Activated B cell treated with CpG ODN at 0.5 μM for 24 hours (primary cell): ENCODE measurements at places on chromosomes 5 and 9.

GRCh38 chr9:109816490-109816889 is 36.5 kb downstream of the PALM2AKAP2 start:
- DNase-seq: no peak

DNA sequence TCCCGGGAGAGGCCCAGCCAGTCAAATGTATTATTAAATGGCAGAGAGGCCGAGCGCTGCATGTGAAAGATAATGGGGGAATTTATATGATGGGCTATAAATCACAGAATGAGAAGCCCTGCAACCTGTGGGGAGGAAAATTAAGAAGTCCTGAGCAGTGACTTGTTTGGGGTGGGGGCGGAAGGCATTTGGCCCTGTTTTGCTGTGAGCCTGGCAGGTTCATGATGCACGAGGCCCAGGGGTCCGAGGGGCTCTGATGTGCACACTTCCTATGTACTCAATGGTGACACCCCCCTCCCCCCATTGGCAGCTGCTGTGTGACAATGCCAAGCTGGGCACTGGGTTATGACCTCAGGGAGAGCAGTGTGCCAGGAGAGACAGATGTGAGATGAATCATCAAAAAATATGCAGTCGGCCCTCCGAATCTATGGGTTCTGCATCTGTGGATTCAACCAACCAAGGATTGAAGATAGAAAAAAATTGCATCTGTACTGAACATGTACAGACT is 13.7 kb upstream of the DAB2IP start:
- no peak for DNase-seq

DNA sequence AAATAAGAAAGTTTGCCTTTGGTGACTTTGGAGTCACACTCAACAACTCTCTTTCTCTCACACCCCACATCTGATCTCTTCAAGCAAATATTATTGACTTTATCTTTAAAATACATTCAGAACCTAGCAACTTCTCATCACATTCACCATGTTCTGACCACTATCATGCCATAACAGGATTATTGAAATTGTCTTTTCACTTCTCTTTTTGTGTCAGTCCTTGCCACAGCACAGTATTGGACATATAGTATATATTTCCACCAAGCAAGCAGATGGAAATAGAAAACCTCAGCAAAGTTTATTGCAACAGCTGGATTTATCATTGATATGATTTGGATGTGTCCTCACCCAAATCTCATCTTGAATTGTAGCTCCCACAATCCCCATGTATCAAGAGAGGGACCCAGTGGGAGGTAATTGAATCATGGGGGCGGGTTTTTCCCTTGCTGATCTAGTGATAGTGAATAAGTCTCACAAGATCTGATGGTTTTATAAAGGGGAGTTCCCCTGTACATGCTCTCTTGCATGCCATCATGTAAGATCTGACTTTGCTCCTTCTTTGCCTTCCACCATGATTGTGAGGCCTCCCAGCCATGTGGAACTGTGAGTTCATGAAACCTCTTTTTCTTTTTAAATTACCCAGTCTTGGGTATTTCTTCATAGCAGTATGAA is 26.9 kb upstream of the ITGA1 start:
- DNase-seq: no peak

- no peak for DNase-seq
Measured at GRCh38 chr5:5941486-5941885, 436.9 kb downstream of the MED10 start.

DNA sequence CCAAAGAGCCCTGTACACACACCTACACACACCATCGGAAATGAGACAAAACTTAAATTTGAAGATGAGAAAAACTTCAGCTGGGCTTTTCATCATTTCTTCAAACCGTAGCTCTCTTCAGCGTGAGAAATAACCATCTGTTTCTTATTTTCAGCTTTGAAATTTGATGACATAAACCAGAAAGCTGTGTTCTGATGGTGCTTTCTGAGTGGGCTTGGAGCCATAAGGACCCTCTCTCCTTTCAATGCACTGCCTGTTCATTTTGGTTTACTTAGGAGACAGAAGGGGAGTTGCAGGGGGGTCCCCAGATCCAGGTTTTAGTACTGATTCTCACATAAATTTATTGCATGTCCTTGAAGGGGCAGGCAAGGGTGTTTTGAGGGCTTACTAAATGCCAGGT is 9.5 kb downstream of the FBXO10 start:
- DNase-seq: no peak

- no peak for DNase-seq
Measured at GRCh38 chr5:68757006-68757405, 336.8 kb upstream of the SLC30A5 start.

DNA sequence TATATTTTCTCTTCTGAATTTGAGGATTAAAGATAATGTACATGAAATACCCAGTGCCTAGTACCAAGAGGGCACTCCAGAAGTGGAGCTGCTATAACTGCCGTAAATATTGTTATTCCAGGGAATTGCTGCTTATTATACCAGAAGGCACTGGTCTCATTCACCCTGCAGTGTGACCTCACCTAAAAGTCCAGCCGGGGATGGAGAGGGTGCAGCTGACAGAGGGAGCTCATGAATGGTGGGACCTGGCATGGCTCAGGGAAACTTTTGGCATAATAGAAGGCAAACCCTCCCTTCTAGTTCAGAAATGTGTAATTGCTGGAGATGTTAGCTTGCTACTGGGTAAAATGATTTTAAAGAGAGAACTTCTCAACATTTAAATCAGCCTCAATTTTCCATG is 108.5 kb downstream of the MVB12B start:
- DNase-seq: no peak

DNA sequence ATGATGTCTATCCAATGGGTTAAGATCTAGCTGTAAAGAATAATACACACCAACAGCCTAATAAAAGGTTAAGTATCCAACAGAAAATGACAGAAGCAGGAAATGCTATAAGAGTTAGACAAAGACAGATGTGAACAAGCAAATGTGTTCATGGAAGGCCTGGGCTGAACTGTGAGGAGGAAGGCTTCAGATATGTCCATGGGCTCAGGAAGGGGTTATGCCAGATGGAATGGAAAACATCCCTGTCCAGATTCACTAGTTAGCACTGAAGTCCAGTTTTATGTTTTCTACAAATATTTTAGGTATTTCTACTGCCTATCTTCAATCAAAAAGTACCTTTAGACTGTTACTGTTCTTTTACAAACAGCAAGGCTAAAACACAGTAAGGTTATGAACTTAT is 27.1 kb downstream of the ERAP1 start:
- DNase-seq: no peak

- no peak for DNase-seq
Measured at GRCh38 chr5:79081779-79082178, 12.2 kb downstream of the BHMT2 start.

DNA sequence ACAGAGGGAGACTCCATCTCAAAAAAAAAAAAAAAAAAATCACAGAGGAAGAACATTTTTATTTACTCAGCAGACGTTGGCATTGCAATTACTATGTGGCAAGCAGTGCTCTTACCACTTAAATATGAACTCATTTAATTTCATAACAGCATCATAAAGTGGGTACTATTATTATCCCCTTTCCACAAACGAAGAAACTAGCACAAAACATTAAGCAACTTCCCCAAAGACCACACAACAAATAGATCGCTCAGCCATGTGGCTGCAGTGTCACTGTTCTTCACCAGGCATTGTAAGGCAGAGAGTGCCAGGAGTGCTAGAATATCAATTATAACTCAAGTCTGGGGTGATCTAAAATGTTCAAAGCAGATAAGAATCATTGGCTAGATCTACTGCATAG is 69.8 kb upstream of the PLPP6 start:
- DNase-seq: no peak

DNA sequence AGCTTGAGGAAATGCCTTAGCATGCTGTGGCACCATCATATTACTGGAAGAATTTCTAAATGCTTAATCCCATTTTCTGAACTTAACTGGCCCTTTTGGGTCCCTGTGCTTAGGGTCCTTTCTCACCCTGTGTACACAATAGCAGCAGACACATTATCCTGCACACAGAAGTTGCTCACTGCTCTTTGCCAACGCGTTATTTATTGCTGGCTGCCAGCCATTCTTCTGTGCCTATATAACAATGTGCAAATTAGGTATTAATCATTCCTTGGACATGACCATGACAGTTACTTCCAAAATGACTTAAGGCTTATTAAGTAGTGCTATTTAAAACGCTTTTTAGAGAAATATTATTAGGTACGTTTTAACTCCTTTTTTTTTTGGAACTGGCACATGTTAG is 134.7 kb downstream of the FBN2 start:
- DNase-seq: no peak

GRCh38 chr5:74766418-74766848 is 484 bp downstream of the GFM2 start:
- no peak for DNase-seq

DNA sequence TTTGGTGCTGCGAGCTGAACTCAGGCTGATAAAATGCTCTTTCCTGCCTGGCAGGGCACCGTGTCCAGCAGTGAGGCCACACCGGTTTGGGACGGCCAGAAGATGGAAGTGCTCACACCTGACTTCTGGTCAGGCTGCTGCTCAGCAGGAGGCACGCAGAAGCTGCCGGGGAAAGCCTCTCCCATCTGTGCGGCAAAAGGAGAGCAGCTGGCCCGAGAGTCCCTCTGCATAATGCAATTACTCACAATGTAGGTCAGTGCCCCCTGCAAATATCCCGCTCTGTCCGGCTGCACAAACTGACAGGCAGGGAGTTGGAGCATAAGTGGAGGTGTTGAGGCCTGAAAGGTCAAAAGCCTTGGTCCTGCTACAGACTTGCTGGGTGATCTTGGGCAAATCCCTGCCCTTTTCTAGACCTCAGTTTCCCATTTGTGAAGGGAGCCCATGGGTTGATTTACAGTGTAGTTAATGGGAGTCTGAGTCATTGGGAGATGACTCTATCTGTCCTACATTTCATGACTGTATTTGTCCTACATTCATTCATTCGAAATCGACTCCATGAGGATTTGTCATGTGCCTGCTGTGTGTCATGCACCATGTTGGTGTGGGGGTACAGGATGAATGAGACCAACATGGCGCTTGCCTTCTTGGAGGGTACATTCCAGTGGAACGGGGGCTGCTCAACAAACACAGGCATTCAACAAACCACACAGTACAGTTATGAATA is 61.8 kb upstream of the TBC1D2 start:
- no peak for DNase-seq

- DNase-seq: no peak
Measured at GRCh38 chr9:134913041-134913712, 4.5 kb downstream of the FCN1 start.

DNA sequence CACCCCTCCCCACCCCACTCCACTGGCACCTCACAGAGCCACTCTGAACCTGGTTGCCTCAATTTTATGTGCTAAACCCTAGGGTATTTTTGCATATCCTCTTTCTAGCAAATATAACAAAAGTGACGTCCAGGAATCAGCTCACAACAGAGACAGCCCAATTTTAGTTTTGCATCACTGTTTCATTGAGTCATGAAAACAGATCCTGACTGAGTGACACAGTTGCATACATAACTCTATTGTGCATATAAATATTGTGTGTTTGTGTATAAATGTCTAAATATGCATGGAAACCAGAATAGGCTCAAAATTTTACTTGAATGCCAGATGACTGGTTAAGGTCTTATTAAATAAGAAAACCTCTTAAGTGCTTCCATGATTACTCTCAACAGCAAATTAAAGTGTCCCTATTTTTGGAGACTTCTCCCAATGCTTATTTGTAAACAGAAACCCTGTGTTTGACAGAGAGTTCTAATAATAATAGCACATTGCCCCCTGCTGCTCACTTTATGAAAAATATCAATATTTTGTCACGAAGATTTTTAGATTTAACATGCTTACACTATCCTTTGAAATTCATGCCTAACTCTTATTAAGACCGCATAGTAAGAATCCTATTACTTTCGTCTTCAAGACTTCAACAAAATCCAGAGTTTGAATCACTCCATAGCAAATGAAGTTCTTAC is 75.5 kb upstream of the PRRC1 start:
- no peak for DNase-seq

GRCh38 chr5:40124367-40124766 is 555.3 kb upstream of the PTGER4 start:
- no peak for DNase-seq

GRCh38 chr5:142612494-142613270 is 73.2 kb downstream of the FGF1 start:
- no peak for DNase-seq

DNA sequence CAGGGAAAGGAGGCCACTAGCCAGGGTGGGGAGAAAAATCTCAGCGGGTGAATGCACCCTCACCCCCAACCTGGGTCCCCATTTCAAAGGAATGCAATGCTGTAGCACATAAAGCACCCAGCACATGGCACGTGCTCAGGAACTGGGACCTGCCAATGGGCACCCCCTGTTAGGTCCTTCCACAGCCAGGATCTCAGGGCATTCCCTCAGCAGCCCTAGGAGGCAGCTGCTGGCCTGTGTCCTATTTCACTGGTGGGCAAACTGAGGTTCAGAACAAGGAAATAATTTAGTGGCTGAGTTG is 8.8 kb downstream of the DNM1 start:
- no peak for DNase-seq

DNA sequence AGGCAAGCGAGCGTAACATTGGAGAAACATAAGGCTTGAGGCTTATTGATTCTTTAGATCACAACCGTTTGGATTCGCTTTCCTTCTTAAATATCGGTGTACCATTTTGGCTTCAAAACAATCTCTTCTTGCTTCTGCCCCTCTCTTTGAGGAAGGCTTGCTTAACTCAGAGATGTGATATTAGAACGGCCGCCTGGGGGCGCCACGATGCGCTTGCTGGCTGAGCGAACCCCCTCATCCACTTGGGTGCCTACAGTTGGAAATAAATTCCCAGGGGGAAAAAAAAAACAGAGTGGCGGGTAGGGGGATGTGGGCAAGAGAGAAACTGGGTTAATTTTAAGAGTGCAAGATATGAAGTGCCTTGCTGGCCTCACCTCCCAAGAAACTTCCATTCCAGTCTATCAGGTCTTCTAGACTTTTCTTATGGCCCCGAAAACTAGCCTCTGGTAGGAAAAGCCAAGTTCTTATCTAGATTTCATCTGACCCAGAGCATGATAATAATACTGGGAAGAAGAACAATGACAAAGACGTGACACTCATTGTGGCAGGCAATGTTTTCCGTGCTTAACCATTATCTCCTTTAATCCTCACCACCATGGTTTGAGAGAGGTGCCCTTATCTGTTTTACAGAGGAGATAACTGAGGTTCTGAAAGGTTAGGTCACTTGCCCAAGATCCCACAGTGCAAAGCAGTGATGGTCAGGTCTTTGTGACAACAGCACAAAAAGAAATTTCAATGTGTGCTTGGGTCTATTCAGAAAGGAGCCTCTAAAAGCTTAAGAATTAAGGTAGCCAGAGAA is 115.8 kb downstream of the DPYSL3 start:
- no peak for DNase-seq
